GOT3 (cell line): ENCODE measurements at places on chromosomes 5 and 9.

DNA sequence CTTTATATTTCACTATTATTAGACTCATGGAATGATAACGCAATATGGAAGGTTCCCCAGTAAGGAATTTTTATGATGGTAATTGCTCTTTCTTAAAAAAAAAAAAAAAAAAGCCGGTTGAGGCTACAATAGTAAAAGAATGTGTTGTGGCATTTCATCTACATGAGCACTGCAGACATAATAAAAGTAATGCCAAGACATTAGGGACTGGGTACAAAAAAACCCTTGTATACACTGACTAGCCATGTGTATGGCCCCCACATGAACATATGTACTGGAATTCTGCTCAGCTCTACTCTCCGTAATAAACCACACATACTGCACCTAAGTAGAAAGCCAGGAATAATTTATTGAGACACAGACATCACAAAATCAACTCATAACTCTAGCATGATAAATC, 218.4 kb downstream of the ADAMTS6 start:
- no peak for DNase-seq

DNA sequence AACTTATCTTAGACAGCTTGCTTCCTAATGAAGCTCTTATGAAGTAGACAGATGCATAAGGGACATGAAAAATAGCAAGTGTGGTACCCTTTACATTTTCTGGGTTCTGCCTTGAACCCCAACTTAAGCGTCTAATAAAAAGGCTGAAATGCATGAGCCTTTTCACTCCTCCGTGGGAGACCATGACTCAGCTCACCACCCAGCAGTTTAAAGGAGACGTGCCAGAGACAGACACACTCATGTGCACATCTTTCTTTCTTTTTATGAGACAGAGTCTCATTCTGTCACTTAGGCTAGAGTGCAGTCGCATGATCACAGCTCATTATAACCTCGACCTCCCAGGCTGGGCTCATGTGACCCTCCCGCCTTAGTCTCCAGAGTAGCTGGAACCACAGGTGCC, 22.3 kb downstream of the CTXN3 start:
- no peak for DNase-seq

- DNase-seq = no peak
Measured at GRCh38 chr9:78620303-78620702, 323.4 kb downstream of the PSAT1 start.

DNA sequence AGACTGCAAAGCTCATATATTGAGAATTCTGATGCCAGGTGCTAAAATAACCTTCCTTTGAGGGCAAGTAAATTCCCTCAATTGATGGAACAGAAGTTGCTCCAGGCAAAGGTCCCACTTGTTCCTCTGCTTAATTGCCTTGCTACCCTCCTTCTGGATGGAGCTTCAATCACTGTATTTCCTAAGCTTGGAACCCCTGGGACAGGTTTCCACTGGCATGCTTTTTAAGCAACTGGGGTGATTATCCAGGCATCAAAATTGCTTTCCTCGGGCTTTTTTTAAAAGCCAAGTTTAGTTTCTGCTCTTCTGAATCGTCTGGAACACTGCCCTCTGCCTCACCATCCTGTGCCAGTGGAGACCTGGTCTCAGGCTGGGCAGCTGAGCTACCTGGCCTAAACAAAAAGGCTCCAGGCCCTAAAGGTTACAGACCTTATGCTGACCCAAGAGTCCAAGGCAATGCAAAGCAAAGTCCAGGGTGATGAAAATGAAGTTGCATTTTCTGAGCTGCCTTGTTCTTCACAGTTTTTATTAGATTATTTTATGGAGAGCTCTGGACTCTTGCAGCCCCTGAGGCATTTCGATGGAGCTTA, 167.9 kb upstream of the CD180 start:
- DNase-seq = no peak

GRCh38 chr9:116094846-116095245, 58.7 kb upstream of the PAPPA start:
- DNase-seq = no peak

GRCh38 chr5:160506006-160507004, 84.7 kb downstream of the PTTG1 start:
- no peak for DNase-seq

- no peak for DNase-seq
Measured at GRCh38 chr5:176881816-176882566, 17.2 kb downstream of the HK3 start.

DNA sequence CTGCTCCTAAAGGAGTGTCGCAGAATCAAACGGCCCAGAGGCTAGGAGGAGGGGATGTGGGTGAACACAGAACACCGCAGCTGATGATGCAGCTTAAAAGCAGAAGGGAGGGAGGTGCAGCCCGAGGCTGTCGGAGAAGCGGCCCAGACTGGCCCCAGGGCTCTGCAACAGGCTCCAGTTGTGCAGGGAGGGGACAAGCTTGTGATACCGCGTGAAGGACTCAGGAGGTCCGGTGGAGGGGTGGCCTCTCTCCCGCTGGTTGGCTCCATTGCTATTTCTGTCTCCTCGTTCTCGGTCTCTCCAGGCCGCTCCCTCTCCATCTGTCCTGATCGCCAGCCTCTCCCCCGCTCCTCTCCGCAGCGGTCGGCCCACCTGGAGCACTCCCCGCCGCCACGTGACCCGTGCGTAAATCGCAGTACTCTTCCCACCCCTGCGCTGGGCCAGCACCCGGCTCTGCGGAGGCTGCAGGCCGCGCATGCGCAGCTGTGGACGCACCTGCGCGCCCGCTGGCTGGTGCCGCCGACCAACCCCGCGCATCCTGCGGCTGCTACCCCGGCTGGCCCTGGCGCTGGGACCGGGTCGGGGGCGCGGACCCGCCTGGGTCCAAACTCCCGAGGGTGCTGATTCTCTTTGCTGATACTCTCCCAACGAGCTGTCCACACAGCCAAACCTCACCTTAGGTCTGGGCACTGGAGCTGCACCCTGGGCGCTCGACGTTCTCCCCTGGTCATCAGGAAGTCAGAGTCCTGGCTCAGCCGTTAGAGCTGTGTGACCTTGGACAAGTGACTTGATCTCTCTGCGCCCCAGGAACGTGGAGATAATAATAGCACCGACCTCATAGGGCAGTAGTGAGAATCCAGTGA, 3.7 kb upstream of the STXBP1 start:
- no peak for DNase-seq

DNA sequence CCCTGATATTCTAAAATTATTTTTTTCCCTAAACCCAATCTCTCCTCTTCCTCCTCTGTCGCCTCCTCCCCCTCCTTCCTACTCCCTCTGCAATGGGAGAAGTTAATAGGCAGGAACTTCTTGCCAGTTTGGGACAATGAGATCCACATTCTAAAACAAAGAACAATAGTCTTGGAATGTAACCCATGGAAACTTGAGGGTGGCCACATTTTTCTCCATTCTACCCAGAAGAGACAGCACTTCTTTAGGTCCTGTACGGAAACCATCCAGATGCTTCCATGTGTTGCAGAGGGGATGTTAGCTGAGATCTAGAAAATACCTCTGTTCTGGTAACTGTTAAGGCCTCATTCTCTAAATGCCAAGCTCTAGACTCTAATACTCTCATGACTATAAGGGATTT, 10.0 kb downstream of the SPARC start:
- DNase-seq = no peak

GRCh38 chr5:132491368-132492364, 1.1 kb upstream of the IRF1 start:
- no peak for DNase-seq

DNA sequence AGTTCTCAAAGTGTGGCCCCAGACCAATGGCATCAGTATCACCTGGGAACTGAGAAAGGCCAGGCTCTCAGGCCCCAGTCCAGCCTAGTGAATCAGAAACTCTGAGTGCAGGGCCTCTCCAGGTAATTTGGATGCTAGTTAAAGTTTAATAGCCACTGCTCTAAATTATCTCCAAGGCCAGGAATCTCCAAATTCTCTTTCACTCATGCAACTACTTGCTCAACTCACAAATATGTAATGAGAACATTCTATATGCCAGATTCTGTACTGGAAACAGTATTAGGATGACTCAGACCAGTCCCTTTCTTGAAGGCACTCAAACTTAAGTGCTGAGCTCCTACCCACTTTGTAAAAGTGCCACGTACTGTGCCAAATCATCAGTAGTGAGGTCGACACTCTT, 84.6 kb downstream of the PAPPA start:
- DNase-seq = no peak

DNA sequence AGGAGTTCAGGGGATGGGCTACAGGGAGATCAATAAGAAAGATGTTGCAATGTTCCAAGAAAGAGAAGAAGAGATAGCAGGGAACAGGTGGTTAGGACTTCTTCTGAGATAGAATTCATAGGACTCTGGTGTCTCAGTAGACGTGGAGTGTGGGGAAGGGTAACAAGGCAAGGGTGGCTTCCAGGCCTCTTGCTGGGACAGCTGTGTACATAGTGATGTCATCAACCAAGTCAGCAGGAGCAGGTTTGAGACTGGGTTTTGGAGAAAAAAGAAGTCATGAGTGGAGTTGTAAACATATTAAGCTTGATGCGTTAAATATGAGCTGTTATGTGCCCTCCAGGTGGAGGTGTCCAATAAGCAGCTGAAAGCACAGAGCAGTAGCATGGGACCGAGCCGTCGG, 211.8 kb upstream of the RASEF start:
- no peak for DNase-seq

- no peak for DNase-seq
Measured at GRCh38 chr9:130132746-130133145, 39.5 kb upstream of the NCS1 start.

DNA sequence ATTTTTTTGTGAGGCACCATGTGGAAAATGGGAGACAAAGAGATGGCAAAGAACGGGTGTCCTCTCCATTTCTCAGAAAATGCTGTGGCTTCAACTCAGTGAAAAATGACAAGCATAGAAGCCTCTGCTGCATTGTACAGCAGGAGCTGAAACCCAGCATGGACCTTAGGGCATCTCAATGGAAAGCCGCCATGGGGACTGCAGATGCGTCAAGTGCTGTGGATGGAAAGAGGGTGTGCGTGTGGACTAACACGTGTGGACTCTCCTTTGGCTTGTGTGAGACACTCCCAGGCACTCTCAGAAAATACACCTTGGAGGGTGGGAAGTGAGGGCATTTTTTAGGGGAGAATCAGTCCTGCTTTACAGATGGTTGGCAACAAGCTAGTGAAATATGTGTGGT, 2.2 kb upstream of the GLRX start:
- no peak for DNase-seq

- no peak for DNase-seq
Measured at GRCh38 chr9:135413461-135413860, 66.1 kb upstream of the PPP1R26 start.

- DNase-seq = no peak
Measured at GRCh38 chr5:97544240-97544639, 361.2 kb upstream of the RIOK2 start.

GRCh38 chr9:78408388-78408787, 111.5 kb downstream of the PSAT1 start:
- DNase-seq = no peak

DNA sequence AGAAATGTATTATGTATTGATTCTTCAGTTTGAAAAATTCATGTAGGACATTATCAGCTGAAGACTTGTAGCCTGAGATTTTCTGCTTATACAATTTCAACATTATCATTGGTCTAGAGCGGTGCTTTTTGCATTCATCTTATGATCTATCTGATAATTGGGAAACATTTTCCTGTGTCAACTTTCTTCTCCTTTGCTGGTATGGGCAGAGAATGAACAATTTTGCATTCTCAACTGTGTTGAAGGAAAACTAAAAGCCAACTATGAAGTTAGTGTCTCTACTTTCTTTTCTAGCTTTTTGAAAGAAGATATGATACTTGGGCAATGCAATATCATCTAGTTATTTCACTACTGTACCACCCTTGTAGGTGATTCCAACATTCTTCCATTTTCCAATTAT, 10.3 kb downstream of the ZFR start:
- DNase-seq = no peak

GRCh38 chr5:124843596-124843899, 97.1 kb upstream of the ZNF608 start:
- no peak for DNase-seq

- DNase-seq = no peak
Measured at GRCh38 chr9:96156171-96156974, 145.6 kb downstream of the HSD17B3 start.

- no peak for DNase-seq
Measured at GRCh38 chr5:36478646-36479317, 127.6 kb upstream of the SLC1A3 start.

GRCh38 chr5:65817931-65818330, 95.9 kb downstream of the NLN start:
- DNase-seq = no peak

- no peak for DNase-seq
Measured at GRCh38 chr9:75718677-75719076, 171.8 kb upstream of the PCSK5 start.

GRCh38 chr9:79280691-79281090, 291.1 kb upstream of the TLE4 start:
- no peak for DNase-seq

GRCh38 chr9:76644647-76645250, 119.5 kb upstream of the PCA3 start:
- no peak for DNase-seq

- DNase-seq = peak; percentile 42
Measured at GRCh38 chr5:37837414-37838032, 2.3 kb downstream of the GDNF start.

- DNase-seq = no peak
Measured at GRCh38 chr5:117889596-117889995, 1098.8 kb downstream of the DTWD2 start.

DNA sequence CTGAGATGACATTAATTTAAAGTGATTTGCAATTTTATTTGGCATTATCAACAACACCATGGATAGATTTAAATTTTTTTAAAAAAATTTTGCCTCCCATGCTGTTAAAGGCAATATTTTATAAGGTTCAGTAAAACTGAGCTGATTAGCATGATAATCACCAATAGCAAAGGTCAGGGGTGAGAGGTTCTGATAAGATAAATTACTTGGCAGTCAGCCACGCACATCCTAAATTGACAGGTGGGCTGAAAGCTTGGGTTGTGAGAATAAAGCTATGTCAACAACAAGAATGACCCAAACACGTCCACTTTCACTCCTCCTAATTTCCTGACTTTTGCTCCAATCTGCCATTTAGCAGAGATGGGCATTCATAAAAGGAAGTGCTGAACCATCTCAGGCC, 127.1 kb downstream of the LHFPL2 start:
- DNase-seq = no peak

DNA sequence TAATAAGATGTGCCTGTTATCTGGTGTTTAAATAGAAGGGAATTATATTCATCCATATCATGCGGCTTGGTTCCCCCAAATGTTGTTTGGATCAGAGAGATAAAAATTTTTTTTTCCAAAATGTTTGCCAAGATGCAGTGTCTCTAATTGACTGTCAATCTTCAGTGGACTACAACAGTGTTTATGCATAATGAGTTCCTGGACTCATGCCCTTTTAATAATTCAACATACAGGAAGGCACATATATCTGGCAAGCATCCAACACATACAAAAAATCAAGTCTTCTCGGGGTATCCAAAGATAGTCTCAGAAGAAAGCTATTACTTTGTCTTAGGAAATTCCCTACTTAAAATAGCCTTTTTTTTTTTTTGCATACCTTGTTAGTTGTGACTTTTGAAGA, 1534.7 kb downstream of the EFNA5 start:
- no peak for DNase-seq

DNA sequence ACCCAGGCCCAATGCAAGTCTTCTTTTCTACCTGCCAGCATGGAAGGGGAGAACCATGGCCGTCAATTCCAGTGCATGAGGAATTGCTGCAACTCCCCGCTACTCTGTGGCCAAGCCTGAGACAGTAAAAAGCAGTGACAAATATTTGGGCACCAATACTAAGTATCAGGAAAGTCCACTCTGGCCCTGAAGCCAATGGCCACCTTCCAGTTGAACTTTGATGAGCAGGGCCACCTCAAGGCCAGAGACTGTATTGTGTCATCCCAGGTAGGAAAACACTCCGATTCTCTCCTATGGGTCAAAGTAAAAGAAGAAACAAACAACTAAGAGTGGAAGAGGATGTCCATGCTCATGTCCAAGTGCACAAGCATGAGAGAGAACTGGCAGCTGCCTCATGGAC, 27.1 kb downstream of the RETREG1 start:
- DNase-seq = no peak
